ENCODE measurements at places on chromosomes 5 and 9. TPM values are rescaled to one million over a fixed set of nuclear protein-coding genes. Genes with fewer than 3 reads are reported as not detected.

DNA sequence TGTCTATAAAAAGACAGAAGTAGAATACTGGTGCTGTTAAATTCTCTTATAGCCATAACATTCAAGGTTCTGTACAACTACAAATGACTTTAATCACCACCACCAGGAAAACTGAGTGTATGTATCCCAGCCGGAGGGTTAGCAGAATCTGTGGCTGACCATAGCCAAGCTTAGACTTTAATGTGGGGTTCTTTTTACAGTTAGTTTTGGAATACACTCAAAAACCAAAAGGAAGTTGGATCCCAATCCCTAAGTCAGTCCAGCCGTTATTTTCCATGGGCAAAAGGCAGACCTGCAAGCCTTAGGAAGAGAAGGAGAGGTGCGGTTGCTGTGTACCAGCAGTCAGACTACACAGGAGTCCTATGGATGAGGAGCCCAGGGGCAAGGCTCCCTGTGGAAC, 179.8 kb downstream of the ENC1 start:
- DNase-seq: no peak

GRCh38 chr5:139422307-139422893, 16.9 kb downstream of the DNAJC18 start:
- no peak for DNase-seq

DNA sequence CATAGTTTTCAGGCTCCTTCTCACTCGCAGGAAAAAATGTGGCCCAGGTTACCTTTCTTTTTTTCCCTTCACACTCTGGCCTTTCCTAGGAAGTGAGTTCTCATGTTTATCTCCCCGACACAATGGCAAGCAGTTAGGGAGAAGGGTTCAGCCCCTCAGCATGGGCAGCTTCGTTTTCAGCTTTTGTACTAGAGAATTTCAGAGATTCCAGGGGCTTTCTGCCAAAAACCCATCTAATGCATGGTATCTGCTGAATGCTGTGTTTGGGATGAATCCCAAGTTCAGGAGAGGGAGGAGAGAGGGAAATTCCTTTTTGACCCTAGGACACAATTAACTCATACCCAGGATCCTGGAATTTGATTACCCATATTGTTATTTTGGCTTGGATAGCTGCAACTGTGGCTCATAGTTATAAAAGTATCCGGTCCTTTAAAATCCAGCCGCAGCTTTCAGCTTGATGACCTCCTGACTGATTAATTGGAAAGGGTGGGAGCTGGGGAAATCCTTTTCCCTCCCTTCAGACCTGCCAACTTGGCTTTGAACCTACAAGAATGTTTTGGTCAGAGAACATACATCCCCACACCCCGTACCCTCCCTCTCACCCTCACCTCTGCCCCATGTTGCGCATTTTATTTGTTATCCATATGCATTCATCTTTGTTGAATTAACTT, 78.4 kb downstream of the TMEM252 start:
- no peak for DNase-seq

DNA sequence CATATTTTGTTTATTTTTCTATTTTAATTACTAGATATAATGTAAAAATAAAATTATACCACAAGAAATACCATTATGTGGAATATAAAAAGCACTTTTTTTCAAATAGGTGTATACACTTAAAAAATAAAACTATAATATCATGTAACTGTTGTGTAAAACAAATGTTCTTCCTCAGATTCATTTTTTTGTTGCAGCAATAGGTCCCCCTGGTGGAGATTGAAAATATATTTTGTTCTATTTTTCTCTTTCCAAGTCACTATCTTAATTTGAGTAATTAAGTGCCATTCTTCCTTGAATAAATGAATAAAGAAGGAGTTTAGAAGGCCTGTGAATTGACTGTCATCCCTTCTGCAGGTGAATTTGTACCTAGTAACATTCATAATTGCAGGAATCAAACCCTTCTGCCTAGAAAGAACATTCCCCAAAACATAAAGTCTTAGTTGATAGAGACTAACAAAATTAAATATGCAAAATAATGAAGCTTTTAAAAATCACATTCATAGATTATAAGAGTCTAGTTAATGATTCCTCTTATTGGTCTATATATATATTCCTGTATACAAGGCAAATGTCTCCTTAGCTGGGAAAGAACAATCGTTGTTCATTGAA, 23.4 kb downstream of the CETN3 start:
- no peak for DNase-seq

DNA sequence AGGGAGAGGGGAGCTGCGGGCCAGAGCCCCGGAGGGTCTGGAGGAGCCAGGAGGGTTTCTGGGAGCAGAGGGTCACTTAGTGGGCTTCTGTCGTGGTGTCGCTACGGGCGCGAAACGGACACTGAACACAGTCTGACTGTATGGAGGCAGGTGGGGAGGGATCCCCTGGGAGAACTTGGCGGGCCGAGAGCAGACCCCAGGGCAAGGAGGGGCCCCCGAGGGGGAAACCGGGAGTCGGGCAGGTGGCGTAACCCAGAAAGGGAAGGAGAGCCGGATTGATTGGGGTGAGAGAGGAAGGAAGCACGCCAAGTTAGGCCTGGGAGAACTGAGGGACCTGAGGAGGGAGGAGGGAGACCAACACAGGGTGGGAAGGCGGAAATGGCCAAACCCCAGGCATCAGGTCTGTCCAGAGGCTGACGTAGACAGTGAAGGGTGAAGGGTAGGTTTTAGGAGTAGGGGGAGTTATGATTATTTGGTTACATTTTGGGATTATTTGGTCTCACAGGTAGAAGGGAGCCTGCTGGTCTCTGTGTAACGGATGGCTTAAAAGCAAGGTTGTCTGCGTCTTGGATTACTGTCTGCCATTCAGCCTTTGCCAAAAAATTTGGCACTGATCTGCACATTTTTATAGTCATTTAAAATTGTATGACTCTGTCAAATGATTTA, 3.3 kb upstream of the MSMP start:
- no peak for DNase-seq

DNA sequence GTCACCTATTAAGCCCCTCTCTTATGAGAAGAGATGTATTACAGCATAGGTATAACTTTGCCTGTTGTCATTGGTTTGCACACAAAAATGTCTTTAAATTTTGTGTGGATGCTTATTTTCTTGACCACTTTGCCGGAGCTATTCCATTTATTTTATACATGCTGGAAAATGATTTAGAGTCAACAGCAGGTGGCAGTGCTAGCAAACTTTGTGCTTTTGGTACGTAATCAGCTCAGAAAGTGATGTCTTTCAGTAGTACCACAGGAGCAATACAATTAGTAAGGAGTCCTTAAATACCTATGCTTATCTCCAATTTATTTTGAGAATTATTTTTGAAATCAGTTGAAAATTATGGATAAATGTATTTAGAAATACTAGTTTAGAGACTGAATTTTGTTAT, 19.8 kb upstream of the NUDT12 start:
- DNase-seq: no peak

DNA sequence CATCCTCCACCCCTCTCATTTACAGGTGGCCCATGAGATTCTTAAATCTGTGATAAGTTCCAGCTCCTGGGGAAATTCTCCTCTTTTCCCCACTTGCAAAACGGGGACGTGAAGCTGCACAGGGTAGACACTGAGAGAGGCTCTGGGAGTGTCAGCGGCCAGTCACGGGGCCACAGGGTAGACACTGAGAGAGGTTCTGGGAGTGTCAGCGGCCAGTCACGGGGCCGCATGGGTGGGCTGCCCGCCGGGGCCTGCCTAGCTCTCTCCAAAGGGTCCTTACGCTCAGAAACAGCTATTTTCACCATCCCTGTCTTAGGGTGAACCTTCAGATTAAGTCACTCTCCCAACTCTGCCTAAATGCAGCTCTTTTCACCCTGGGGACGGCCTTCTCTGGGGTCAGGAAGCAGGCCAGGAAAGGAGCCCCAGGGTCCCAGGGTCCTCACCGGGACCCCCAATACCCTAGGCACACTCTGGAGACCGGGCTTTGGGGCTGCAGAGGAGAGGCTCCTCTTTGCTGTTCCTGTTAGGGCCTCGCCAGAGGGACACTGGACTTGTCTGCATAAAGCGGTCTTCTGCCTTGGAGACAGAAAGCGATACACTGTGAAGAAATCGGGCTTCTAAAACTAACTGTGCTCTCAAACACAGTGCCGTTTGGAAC, 1.5 kb downstream of the FAM78A start:
- no peak for DNase-seq

- DNase-seq: no peak
Observed at GRCh38 chr9:78973907-78974306, 597.9 kb upstream of the TLE4 start.

GRCh38 chr9:127589955-127590370, 22.1 kb upstream of the STXBP1 start:
- no peak for DNase-seq

DNA sequence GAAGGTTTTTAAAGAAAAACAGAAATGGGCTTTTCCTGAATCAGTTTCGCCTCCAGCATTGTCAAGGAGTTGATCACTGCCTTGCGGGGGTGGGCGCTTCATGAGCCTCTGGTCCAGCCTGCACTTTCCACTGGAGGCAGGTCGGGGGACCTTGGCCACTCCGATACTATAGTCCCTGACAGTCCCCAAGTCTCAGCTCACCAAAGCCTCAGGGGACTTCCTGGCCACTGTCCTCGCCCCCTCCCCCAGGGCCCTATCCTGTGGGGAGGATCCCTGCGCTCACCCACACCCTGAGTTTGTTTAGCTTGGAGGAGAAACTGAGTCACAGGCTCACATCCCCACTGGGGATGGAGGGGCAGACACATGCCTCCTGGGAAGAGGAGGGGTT, 1.4 kb downstream of the SLC6A19 start:
- peak; percentile 58 for DNase-seq

- DNase-seq: no peak
Observed at GRCh38 chr9:31556667-31557463, 827.6 kb upstream of the ACO1 start.

GRCh38 chr5:60514152-60514551, 185.8 kb downstream of the DEPDC1B start:
- DNase-seq: no peak

DNA sequence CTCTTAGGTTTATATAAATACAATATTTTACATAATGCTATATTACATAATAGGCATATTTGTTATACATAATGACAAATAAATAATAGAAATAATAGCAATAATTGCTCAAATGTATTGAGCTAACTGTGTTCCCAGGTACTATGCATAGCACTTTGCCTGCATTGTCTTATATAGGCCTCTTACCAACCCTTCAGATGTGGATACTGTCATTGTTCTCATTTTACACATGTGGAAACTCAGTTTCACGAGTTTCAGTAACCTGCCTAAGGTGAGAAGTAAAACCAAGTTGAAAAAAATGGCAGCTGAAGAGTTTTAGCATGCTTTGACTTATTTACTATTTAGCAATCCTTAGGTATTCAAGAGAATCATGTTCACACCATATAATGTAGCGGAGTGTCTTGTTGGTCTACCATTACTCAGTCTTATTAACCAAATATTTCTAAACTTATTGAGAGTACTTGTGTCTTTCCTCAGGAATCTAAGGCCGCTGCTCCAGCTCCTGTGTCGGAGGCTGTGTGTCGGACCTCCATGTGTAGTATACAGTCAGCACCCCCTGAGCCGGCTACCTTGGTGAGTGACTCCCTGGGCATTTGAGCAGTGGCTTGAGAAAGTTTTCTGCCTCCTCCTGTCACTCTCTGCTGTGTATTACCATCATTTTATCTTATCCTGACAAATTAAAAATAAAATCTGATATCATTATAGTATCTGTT, 57.5 kb downstream of the ERAP1 start:
- no peak for DNase-seq

DNA sequence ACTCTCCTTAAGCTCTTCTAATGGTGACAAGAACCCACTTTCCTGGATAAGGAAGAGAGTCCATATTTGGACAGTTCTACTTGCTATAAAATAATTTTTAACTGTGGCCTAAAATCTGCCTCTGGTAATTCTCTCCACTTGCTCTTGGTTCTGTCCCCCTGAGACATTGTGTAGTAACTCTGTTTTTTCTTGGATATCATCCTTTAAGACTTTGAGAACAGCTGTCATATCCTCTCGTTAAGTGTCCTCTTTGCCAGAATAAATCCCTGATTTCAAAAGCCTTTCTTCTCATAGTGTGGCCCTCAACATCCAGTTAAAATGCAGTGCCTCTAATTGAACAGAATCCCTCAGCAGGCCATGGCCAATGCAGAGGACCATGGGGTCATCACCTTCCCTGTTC, 101.5 kb downstream of the ARHGEF28 start:
- DNase-seq: no peak

- no peak for DNase-seq
Observed at GRCh38 chr5:42905827-42906226, 94.1 kb upstream of the SELENOP start.

GRCh38 chr9:7862170-7862569, 62.6 kb upstream of the DMAC1 start:
- DNase-seq: no peak

DNA sequence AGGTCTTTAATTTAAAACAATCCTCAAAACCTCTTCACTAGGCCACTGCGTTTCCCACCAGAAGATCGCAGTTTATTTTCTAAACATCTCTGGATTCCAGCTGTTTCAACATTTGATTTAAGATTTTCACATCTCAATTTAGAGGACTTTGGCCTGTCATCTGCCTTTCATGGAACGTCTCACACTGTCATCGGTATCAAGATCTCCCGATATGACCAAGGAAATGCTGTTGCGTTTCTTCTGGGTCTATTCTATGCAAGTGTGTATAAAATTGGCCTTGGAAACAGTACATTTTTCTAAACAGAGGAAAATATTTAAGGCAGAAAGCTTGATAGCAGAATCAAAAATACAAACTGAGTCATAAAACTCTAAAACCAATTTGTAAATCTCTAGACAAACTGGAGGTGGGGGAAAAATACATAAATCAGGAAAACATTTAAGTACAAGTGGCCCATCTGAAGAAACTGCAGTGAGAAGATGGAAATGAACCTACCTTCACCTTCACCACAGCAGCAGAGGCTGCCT, 53.6 kb upstream of the SIMC1 start:
- no peak for DNase-seq

GRCh38 chr5:173279166-173279565, 44.2 kb upstream of the NKX2-5 start:
- no peak for DNase-seq

- no peak for DNase-seq
Observed at GRCh38 chr9:136644593-136645351, 17.9 kb upstream of the EGFL7 start.

GRCh38 chr9:77933019-77933418, 98.6 kb downstream of the GNAQ start:
- DNase-seq: no peak

IL4 gene
- not detected for total RNA-seq

TAF11L7 gene
- not detected for total RNA-seq

OLFM1 gene
- 1.2 TPM for total RNA-seq

ANKRD34B gene
- not detected for total RNA-seq

REEP2 gene
- 30.2 TPM for total RNA-seq

TLE1 gene
- total RNA-seq: 17.1 TPM

DND1 gene
- total RNA-seq: 1.3 TPM

ADGRD2 gene
- not detected for total RNA-seq

Measured in chondrocyte (in vitro differentiated cells).